Muscle of leg (tissue), 16 donors: ENCODE measurements at places on chromosomes 3 and 15. TPM values are rescaled to one million over a fixed set of nuclear protein-coding genes. Genes with fewer than 3 reads are reported as not detected.

GRCh38 chr3:181383201-181383600 is 328.5 kb upstream of the SOX2 start:
- no peak for DNase-seq

DNA sequence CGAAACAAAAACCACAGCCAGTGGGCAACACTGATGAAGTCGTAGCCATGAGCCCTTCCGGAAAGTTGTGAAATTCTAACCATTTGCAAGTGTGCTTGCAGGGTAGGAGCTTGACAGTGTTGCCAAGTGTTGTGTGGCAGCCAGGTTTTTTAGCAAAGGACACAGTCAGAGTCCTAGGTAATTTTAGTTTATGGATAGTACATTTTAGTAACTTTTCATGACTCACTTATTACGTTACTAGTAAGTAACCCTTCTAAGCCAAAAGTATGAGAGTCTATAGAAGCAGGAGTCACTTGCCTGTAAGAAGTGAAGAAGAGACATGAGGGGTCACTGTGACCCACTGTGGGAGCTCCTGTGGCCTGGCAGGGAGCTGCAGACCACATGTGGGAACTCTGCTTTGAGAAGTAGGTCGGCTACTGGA is 54.8 kb upstream of the ADPGK start:
- peak; percentile 33 for DNase-seq

GRCh38 chr3:170502297-170502696 is 83.6 kb downstream of the SLC7A14 start:
- peak; percentile 26 for DNase-seq

- no peak for DNase-seq
These were observed 235.8 kb downstream of the RAP2B start for GRCh38 chr3:153397794-153398193.

DNA sequence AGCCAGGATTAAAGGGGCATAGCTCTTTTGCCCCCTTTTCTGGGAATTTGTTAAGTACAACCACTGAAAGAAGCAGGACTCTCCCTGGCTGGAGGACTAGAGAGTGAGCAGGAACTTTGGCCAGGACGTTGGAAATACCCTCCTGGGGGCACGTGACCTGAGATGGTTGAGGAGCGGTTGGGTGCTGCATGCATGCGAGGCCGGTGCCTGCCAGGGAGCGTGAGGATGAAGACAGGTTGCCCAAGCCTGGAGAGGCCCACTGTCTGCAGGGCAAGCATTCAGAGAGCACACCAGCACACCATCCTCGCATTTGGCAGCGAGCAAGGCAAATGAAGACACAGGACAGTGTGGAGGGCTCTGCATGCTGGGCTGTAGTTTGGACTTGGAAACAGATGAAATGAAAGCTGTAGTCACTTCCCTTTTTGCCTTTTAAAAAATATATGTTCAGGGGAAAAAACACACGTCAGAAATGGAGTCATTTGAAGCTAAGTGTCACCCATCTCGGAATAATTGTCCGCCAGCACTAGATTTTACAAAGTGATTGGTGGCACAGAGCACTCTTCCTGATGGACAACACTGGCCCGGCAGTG is 217.6 kb downstream of the SLCO3A1 start:
- no peak for DNase-seq

DNA sequence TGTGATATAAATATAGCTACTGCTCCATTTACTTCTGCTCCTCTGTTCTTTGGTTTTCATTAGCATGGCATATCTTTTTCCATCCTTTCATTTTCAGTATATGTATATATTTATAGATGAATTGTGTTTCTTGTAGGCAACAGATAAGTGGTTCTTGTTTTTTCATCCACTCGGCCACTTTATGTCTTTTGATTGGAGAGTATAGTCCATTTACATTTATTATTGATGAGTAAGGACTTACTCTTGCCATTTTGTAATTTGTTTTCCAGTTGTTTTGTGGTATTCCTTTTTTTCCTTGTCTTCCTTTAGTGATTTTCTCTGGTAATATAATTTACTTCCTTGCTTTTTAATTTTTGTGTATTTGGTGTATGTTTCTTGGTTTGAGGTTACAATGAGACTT is 26.8 kb upstream of the COPB2 start:
- no peak for DNase-seq

DNA sequence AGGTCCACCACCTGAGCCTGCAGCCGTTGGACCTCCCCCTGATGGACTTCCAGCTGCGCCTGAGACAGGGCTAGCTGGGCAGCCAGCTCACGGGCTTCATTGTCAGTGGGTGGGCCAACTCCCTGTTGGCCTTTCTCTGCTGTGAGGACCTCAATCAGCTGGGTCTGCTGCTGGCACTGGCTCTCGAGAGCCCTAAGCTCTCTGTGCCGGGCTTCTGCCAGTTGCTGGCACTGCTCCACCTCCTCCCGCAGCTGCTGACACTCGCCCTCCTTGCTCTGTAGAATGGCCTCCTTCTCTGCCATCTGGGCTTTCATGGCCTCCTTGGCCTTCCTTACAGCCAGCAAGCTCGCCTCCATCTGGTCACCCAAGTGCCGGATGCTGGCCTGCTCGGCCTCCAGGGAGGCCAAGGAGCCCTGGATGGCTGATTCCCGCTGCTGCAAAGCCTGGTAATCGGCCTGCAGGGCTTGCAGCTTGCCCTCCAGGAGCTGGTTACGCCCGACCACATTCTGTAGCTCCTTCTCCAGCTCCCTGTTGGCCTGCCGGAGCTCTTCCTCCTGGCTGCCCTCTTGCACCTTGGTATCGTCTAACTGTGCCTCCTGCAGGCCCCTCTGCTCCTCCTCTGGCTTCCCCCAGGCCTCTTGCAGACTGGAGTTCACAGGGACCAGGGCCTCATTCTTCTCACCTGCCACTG is 23.8 kb downstream of the CXCR6 start:
- peak; percentile 63 for DNase-seq

GRCh38 chr3:127103080-127103479 is 89.9 kb upstream of the PRR23E start:
- no peak for DNase-seq

DNA sequence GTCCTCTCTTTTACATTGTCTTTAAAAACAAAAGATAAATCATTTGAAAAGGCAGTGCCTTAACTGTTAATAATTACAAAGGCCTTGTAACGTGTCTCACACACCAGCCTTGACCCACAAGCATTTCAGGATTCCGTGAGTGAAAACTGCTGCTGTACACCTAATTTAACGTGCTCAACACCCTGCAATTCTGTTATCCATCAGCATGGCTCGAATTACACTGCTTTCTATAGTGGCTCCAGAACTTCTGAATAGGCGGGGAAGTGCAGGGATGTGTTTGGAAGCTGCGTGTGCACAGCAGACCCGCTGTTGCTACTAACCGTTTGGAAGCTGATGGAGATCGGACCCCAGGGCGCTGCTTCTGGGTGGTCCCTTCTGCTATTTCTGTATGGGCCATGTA is 9.9 kb upstream of the ETFA start:
- DNase-seq: no peak

DNA sequence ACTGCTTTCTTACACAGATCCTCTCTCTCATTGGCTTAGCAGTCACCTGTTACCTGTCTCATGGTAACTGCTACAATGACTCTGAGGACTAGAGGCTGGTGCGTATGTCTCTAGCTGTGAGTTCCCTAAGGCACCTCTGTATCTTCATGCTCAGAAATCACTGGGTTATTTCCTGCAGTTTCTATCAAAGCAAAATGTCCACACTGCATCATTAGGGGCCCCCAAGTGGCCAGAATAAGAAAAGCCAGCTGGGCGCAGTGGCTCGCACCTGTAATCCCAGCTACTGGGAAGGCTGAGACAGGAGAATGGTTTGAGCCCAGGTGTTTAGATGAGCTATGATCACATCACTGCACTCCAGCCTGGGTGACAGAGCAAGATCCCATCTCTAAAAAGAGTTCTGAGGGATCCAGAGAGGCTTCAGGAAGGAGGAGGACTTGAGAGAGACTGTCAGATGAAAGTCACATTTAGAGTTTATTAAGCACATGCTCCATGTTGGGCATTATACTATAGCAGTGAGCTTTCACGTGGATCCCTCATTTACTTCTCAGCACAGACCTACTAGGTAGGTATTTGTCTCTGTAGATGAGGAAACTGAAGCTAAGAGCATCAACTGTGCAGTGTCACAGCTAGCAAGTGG is 2.3 kb upstream of the VPS18 start:
- DNase-seq: peak; percentile 51

DNA sequence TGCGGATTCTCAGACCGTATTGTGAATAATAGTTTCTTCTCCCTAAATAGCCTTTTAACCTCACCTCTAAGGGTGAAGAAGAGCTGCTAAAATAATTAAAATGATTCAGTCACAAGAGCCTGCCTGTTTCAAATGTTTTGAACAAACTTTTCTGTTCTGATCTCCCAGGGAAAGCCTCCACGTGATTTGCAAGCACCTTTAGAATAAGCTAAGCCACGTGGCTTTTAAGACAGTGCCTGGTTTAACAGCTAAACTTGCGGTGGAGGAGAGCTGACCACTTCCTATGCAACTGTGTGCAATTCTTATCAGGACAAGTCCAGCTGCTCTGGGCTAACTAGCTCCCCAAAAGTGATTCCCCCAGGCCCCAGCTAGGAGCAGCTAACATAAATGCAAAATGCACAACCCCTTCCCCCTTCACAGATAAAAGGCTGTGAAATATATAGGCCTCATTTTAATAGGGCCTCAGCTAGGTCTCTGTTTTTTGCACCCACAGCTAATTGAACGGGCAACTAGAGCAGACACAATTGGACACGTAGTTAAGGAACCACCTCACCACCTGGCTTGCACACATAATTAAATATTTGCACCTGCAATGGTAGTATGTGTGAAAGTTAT is 401.2 kb upstream of the NR2F2 start:
- no peak for DNase-seq

DNA sequence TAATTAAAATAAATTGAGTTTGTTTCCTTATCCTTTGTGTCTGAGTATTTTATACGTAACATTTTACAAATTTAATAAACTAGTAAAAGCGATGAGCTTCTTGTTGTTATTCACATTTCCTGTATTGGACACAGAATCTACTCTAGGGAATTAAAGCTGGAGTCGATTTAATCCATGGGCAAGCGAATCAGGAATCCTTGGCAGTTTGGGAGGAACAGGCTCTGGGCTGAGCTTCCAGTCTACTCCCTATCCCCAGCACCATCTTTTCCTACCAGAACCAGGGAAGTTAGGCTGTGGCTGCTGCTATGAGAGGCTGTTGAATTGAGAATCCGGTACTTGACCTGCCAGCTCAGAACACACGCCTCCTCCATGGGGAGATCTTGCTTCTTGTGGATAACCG is 437.3 kb upstream of the TPM1 start:
- DNase-seq: peak; percentile 86

DNA sequence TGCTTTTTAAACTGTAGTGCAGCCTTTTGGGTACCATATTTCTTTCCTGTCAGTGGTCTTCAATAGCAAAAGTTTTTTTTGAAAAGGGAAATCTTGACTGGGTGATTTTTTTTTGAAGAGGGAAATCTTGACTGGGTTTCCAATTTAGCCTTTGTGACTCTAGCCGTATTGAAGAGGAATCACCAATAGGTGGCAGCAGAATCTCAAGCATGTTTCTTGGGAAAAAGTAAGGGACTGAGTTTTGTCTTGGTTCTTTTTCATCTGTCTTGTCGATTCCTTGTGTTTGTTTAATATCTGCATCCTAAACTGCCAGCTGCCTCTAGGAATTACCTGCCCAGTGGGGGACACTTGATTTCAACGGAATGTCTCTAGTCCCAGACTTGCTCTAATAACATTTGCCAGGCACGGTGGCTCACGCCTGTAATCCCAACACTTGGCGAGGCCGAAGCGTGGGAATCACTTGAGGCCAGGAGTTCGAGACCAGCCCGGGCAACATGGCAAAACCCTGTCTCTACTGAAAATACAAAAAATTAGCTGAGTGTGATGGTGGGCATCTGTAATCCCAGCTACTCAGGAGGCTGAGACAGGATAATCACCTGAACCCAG is 89.2 kb downstream of the RBPMS2 start:
- DNase-seq: peak; percentile 84

GRCh38 chr3:192906940-192907339 is 10.7 kb downstream of the MB21D2 start:
- DNase-seq: no peak

DNA sequence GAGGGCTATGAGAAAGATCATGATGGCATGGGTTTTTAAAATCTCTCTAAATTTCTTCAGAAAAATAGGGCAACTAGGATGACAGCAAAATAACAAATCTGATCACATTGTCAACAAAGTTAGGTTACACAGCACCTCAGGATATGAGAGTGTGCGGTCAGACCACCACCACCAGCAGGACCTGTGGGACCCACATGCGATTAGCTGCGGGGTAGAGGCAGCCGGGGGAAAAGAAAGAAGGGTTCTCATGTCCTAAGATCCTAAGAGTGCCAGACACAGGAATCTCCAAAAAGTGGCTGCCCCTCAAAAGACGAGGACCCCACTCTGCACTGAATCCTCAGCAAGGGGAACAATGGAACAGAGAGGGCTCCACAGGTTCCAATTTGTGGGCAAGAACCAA is 15.6 kb downstream of the CHRNA3 start:
- no peak for DNase-seq

DNA sequence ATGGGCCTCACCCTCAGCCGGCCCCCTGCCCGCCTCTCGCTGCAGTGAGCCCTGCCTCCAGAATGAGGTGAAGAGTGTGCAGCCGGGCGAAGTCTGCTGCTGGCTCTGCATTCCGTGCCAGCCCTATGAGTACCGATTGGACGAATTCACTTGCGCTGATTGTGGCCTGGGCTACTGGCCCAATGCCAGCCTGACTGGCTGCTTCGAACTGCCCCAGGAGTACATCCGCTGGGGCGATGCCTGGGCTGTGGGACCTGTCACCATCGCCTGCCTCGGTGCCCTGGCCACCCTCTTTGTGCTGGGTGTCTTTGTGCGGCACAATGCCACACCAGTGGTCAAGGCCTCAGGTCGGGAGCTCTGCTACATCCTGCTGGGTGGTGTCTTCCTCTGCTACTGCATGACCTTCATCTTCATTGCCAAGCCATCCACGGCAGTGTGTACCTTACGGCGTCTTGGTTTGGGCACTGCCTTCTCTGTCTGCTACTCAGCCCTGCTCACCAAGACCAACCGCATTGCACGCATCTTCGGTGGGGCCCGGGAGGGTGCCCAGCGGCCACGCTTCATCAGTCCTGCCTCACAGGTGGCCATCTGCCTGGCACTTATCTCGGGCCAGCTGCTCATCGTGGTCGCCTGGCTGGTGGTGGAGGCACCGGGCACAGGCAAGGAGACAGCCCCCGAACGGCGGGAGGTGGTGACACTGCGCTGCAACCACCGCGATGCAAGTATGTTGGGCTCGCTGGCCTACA is 8.5 kb downstream of the GRM2 start:
- no peak for DNase-seq

DNA sequence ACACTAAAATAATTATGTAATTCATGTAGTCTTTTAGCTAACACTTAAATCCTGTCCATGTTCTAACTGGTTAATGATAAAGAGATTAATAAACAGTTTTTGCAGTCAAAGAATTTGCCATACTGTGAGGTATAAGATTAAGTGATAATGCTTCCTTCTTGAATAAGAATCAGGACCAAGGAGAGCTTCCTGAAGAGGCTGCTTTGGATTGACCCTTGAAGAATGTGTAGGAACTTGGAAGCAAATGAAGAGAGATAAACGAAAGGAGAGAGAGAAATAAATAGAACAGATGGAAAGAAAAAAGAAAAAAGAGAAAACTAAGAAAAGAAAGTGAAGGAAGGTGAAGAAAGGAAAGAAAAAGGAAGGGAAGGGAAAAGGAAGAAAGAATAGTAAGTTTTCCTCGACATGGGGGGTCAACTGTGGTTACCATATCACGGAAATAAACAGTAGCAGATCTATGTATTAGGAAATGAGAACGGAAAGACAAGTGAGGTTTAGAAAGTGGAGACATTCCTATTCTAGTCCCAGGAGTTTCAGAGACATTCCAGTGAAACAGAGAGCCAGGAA is 539.8 kb downstream of the FGF12 start:
- DNase-seq: no peak

Gene GABRG3
- total RNA-seq: 0.18 TPM

Gene DAG1
- total RNA-seq: 142 TPM

Gene SLC12A1
- not detected for total RNA-seq

Gene ADAMTS17
- 5.9 TPM for total RNA-seq

Gene MUC20
- total RNA-seq: 0.66 TPM

Gene CFAP92
- 0.27 TPM for total RNA-seq
